ENCODE measurements at places on chromosomes 4 and X.

GRCh38 chrX:9677098-9677739, 88.4 kb downstream of the GPR143 start:
- peak; percentile 68 for DNase-seq

GRCh38 chr4:152258804-152259708, 276.8 kb downstream of the FBXW7 start:
- no peak for DNase-seq

- no peak for DNase-seq
Observed at GRCh38 chrX:31228909-31229308, 157.1 kb upstream of the FTHL17 start.

GRCh38 chr4:39476187-39476895, 17.5 kb downstream of the LIAS start:
- DNase-seq, result no peak

DNA sequence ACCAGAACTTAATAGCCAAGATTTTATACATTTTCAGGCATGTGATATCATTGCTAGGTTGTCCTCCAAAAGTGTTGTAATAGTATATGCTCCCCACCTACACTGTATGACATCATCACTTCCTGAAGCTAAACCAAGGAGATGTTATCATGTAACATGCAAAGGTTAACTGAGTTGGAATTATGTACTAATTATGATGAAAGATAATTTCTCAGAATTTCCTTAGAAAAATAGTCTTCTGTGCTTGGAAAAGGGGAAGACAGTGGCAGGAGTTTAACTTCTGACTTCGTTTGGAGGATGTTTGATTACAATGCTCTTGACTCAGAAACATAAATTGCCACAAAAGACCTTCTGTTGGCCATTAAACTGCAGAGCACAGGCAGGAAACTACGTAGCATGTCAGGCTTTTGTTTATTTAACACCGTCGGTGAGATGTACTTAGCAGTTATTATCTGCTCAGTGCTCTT, 83.6 kb upstream of the GUCY1A1 start:
- DNase-seq, result no peak

DNA sequence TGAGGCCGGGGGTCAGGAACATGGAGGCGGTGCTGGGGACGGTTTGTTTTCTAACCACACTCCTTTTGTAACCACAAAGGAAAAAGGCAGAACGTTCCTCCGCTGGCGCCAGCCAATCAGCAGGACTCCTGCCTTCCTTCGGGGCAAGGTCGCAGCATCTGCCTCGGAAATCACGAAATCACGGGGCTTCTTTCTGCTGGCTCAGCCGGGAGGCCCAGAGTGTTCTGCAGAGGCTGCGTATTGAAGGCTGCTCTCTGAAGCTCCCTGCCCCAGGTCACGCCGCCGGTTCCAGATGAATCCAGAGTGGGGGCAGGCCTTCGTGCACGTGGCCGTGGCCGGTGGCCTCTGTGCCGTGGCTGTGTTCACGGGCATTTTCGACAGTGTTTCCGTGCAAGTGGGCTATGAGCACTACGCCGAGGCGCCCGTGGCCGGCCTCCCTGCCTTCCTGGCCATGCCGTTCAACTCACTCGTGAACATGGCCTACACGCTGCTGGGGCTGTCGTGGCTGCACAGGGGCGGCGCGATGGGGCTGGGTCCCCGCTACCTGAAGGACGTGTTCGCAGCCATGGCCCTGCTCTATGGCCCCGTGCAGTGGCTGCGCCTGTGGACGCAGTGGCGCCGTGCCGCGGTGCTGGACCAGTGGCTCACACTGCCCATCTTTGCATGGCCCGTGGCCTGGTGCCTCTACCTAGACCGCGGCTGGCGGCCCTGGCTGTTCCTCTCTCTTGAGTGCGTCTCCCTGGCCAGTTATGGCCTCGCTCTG, 9.4 kb downstream of the TMEM187 start:
- DNase-seq, result no peak

DNA sequence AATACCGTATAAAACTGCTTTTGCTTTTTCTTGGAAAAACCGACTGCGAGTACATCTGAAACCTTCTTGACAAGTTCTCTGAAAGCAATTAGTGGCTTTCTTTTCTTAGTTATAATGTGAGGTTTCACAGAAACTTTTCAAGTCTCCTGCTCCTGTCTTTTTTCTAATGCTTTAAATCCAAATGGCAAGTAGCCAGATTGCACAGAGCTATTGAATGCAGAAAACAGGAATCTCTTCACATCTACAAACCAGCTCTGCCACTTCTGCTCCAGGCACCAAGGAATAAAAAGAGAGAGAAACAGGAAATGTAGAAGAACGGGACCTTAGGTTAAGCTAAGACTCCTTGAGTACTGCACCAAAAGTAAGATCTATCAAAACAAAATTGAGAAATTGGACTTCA, 267.3 kb upstream of the TET2 start:
- DNase-seq, result no peak

All from left forelimb (tissue), 1 donor.